ENCODE measurements at places on chromosomes 16 and 17. TPM values are rescaled to one million over a fixed set of nuclear protein-coding genes. Genes with fewer than 3 reads are reported as not detected.

Gene CDK5RAP3
- 80.0 TPM for total RNA-seq

Gene PPY
- total RNA-seq: not detected

Gene CES4A
- 16.6 TPM for total RNA-seq

Gene ABCC12
- 2.3 TPM for total RNA-seq

Gene PITPNM3
- 10.1 TPM for total RNA-seq

Gene SLC5A10
- 0.09 TPM for total RNA-seq

Gene PRR11
- 11.7 TPM for total RNA-seq

Gene ARL16
- total RNA-seq: 29.0 TPM

Gene SLC6A2
- 2.4 TPM for total RNA-seq

DNA sequence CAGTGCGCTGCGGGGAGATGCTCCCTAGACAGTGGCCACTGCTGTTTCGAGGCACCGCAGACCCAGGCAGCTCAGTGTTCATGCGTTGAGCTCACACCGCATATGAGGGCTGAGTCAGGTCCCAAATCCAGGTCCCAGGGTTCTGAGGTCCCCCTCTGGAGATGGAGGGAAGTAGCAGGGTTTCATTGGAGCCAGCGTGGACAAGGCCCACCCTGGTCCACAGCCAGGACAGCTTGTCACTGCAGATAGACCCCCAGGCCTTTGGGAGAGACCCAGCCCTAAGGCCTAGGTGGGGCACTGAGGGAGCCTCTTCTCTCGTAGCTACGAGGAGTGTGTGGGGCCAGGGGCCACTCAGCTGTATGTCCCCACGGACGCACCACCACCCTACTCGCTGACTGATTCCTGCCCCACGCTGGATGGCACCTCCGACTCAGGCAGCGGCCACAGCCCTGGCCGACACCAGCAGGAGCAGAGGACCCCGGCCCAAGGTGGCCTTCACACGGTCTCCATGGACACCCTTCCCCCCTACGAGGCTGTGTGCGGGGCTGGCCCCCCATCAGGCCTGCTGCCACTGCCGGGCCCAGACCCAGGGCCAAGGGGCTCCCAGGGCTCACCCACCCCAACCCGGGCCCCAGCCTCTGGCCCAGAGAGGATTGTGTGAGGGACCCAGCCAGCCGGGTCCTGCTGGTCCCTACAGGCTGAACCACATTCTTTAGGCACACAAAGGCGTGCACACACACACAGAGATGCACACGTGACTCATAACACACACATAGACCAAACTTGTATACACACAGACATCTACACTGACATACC lies 53.4 kb downstream of the BEAN1 start:
- no peak for DNase-seq

DNA sequence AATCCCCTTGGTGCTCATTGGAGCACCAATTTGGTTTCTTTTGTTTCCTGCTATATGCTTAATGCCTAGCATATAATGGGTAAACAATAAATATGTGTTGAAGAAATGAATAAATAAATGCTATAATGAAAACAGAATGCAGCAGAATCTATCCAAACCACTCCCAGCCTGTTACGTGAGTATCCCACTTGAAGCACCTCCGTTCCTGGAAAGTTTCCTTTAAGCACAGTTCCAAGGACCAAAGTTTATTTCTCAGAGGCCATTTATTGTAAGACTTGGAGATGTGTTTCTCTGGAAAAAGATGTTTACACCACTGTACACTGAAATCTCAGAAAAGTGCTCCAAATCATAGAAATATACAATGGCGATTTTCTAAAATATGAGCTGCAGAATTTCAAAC lies 187.0 kb downstream of the SOX9 start:
- DNase-seq: no peak

GRCh38 chr17:59333836-59334235 lies 2.4 kb downstream of the YPEL2 start:
- DNase-seq: no peak

GRCh38 chr17:76331083-76331482 lies 22.6 kb downstream of the PRPSAP1 start:
- no peak for DNase-seq

GRCh38 chr17:39062846-39063680 lies 88.4 kb downstream of the PLXDC1 start:
- no peak for DNase-seq

- DNase-seq: no peak
Measured at GRCh38 chr17:57114085-57114673, 29.1 kb downstream of the AKAP1 start.

GRCh38 chr17:34361478-34362061 lies 1.5 kb downstream of the CCL1 start:
- peak; percentile 71 for DNase-seq

DNA sequence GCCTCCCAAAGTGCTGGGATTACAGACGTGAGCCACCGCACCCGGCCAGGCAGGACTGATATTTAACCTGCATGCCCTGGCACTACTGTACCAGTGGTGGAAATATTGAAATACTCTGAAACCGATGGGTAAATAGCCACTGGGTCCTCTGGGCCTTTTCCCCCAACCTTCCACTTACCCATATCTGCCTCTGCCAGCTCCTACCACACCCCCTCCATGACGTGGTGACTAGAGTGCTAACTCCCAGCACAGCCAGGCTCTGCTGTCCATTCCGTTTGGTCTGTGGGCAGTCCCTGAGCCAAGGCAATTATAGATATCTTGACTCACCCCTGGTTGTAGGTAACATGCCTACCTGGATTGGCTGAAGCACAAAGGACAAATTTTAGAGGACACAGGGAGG lies 187.8 kb downstream of the PRKCB start:
- DNase-seq: no peak

- no peak for DNase-seq
Measured at GRCh38 chr16:84967828-84968227, 43.5 kb downstream of the ZDHHC7 start.

DNA sequence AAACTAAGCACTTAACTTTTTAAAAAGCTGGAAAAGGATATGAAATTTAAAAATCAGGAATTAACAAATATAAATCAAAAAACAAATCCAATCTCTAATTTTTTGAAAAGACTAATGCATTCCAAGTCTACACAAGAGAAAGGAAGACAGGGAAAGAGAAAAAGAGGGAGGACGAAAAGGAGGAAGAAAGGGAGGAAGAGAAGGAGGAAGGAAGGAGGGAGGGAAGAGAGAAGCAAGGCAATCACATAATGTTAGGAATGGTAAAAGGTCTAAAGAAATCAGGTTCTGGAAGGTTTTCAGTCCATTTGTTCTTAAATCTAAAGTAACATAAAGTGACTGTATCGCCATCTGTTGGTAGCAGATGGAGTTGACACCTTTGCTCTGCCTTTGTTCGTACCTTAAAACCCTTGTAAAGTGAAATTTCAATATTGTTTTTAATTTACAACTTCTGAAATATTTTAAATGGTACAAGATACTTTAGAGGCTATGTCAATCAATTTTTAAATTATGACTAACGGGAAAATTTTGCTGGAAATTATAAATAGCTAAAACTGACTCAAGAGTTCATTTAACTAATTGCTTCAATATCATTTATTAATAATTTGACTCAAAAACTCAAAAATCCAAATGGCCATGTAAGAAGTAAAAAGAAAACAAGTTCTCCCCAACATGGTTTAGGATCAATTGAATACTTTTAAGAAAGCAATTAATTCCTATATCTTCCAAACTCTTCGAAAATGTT lies 20.4 kb upstream of the CDYL2 start:
- peak; percentile 56 for DNase-seq

GRCh38 chr17:46774108-46774737 lies 44.3 kb downstream of the WNT3 start:
- DNase-seq: no peak

DNA sequence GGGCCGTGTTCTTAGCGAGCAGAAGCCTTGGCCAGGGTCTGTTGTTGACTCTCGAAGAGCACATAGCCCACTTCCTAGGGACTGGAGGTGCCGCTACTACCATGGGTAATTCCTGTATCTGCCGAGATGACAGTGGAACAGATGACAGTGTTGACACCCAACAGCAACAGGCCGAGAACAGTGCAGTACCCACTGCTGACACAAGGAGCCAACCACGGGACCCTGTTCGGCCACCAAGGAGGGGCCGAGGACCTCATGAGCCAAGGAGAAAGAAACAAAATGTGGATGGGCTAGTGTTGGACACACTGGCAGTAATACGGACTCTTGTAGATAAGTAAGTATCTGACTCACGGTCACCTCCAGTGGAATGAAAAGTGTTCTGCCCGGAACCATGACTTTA lies 18.5 kb downstream of the RSPRY1 start:
- no peak for DNase-seq

GRCh38 chr17:63406689-63407330 lies 39.3 kb downstream of the CYB561 start:
- peak; percentile 66 for DNase-seq

- no peak for DNase-seq
Measured at GRCh38 chr16:4011940-4012629, 104.2 kb downstream of the ADCY9 start.

GRCh38 chr16:27083861-27084261 lies 17.1 kb downstream of the C16orf82 start:
- DNase-seq: no peak

GRCh38 chr17:69015631-69016030 lies 45.1 kb downstream of the ABCA9 start:
- DNase-seq: no peak

DNA sequence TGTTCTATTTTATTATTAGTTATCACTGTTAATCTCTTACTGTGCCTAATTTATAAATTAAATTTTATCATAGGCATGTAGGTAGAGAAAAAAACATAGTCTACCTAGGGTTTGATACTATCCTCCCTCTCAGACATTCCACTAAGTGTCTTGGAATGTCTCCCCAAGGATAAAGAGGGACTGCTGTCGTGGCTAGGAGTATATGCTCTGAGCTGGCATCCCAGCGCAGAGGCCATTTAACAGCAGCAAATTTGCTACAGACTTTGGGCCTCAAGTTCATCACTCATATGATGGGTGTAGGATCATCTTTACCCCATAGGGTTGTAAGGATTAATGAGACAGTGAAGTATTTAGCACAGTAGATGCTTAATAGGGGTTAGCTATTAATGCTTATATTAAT lies 56.7 kb downstream of the ZFHX3 start:
- DNase-seq: no peak

DNA sequence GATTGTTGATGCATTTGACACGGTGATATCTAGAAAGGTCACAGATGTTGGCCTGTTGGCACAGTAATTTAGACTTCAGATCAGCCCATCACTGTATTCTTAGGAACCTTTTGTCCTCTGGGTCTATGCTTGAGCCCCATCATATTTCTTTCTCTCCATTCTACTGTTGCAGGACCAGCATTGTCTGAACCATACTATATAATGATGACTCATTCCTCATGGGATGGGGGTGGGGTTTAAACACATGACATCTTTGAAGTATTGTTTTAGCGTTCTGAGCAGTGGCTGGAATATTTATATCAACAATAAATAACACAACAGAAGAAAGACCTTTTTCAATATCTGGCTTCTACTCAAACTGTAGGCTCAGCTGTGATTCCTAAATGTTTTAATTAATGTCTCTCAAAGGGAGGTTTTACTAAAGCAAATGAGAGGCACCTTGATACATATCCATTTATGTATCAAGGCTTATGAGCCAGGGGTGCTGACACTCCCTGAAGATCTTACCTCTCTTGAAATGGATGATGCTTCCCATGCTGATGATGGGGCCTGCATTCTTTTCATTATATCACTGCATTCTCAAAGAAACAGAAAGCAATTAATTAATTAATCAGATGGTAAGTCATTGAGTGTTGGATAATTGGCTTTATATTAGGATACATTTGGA lies 379.0 kb upstream of the GOT2 start:
- no peak for DNase-seq

GRCh38 chr16:4015275-4016004 lies 100.8 kb downstream of the ADCY9 start:
- no peak for DNase-seq

DNA sequence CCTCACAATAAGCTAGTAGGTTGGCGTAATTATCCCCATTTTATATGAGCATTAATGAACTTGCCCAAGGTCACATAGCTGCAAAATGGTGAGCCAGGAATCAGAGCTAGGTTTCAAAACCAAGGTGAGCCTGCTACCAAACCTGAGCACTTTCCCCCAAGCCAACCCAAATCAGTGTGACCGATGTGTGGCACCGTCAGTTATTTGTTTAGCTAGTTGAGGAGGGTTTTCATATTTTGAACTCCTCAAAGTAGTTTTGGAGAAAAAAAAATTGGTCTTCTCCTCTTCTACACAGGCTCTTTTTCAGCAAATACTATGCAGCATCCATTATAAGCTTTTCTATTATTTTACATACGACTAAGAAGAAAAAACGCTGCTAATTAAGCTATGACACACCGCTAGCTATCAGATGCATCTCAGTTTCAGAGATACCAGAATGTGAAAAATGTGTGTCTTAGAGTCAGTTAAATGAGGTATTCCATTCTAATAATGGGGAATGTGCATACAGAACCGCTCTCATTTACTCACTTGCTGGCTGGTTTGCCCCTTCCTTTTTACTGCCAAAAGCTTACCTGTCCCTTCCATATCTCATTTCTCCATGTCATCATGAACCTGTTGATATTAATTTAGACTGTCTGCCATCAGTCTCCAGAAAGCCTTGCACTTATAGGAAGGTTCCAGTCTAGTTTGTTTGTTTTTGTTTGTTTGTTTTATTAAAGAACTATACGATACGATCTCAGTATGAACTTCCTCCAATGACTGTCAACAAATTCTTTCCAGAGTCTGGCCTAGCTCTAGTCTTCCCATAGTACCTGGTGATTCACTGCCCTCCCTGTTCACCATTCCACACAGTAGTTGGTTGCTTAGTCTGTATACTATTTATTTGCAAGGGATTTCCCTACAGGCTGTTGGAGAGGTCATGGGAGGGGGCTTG lies 2.2 kb upstream of the TBX4 start:
- DNase-seq: no peak

- no peak for DNase-seq
Measured at GRCh38 chr17:66276328-66276937, 26.0 kb upstream of the PRKCA start.

DNA sequence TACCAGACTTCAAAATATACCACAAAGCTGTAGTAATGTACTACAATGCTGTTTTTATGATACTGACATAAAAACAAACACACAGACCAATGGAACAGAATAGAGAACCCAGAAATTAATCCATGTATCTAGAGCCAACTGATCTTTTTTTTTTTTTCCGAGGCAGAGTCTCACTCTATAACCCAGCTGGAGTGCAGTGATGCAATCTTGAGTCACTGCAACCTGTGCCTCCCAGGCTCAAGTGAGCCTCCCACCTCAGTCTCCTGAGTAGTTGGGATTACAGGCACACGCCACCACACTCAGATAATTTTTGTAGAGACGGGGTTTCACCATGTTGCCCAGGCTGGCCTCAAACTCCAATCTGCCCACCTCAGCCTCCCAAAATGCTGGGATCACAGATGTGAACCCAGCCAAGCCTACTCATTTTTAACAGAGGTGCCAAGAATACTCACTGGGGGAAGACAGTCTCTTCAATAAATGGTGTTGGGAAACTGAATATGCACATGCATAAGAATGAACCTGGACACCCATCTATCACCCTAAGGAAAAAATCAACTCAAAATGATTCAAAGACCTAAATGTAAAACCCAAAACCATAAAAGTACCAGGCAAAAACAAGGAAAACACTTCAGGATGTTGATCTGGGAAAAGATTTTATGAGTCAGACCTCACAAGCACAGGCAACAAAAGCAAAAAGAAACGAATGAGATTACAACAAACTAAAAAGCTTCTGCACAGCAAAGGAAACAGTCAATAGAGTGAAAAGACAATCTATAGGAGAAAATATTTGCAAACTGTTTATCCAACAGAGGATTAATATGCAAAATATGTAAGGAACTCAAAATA lies 63.1 kb downstream of the STX8 start:
- no peak for DNase-seq

Data from cerebellum (tissue), 4 donors.